NCI-H524 (cell line): ENCODE measurements at places on chromosomes 7 and 10.

GRCh38 chr10:16942381-16943078, 125.3 kb upstream of the RSU1 start:
- no peak for DNase-seq

GRCh38 chr7:12493863-12494686, 76.4 kb upstream of the SCIN start:
- DNase-seq: no peak

DNA sequence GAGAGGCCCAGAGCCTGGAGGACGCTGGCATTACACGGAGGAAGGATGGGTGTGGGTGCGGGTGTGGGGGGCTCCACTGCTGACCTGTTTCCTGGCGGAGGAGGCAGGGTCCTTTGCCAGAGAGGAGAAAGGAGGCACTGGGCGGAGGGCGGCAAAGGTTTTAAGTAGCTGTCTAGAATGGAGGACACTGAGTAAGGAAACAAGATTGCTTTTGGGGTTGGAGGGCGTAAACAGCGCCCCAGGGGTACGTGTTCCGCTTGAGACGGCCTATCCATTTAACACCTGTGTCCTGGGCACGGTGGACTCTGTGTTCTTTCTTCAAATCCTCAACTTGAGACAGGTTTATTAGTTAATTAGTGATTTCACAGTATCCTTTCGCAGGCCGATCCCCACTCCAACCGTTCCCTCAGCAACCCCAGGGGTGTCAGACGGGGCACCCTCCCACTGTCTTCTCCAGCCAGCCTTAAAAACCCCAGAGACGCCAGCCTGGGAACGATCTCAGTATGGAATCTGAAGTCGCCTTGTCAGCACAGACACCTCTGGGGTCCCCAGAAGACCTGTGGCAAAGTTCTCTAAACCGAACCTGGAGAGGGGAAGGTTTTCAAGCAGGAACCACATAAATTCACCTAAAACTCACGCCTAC, 24.8 kb downstream of the SFXN4 start:
- no peak for DNase-seq

DNA sequence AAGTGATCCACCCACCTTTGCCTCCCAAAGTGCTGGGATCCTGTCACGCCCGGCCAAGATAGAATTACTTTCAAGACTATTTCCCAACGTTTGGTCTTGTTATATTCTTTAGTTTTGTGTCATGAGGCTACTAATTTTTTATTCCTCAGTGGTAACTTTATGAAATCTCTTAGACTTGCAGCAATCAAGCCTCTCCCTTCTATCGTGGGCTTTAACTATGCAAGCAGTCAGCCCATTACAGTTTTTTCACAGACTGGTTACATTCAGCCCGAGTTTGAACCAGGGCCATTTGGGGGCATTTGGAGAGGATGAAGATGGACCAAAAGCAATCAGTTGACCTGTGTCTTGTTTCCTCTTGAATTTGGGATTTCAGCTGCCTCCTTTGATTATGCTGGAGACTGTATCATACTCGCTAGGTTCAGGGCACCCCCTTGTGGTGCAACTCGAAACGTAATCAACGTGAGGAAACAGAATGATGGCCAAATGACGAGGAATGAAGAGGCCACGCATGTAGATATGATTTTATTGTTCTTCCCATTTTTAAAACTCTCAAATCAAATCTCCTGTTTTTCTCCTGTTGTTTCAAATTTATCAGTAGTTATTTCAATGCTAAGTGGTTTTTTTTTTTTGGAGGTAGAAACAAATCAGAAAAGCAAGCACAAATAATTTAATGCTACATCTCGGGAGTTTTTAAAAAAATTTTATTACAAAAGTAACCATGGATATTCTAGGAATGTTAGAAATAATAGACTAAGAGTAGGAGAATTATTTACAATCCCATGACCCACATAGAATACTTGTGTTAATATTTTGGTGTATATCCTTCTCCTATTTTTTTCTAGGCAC, 151.6 kb downstream of the KIAA1217 start:
- peak; percentile 31 for DNase-seq

DNA sequence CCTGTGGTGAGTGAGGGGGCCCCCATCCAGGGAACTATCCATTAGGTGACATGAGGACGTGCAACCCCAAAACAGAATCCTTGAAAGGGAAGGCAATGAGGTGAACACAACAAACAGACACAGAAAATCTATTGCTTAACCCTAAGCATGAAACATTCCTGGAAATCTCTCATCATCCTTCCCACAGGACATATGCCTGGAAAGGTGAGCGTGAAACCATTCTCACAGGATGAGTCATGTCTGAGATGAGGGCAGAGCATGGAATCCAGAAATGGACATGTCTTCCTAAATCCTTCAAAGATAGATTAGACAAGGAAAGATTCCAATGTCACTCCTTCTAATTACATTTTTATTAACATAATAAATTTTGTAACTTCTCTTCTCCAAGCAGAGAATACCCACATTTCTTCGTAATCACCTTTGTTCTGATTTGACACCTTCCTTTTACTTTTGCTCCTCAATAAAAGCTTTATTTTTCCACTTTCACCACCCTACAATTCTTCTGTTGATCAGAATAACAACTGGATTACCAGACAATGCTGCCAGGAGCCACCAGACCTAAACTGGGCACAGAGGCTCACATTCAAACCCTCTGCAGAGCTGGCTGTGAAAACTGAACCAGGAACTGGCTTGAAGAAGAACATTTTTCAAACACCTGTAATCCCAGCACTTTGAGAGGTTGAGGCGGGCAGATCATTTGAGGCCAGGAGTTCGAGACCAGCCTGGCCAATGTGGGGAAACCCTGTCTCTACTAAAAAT, 67.2 kb downstream of the COBL start:
- DNase-seq: no peak

GRCh38 chr10:110841767-110842267, 29.9 kb upstream of the PDCD4 start:
- DNase-seq: no peak

DNA sequence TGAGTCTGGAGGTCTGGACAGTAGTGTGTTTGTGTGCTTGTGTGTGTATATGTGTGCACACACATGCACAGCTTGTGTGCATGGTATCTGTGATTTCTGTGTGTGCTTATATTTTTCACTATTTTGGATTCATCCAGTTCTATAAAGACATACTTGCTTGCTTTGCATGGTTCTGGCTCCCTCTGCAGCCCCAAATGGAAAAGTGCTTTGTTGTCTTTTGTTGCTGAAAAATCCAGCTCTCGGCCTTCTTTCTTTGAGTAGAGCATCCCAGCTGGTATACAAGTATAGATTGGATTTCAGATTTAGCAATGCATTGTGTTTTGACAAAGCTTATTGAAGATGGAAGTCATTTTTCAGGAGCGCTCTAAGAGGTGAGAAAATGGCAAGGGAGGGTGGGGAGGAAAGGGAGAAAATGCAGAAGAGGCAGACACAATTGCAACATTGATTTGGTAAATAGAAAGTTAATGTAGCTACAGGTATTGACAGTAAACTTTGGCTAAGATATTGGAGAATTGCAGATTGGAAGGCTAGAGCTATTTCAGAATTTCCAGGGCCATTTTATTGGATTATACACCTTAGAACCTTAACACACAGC, 333.9 kb downstream of the AUTS2 start:
- DNase-seq: peak; percentile 67

GRCh38 chr7:20218279-20218678, 1.1 kb upstream of the MACC1 start:
- no peak for DNase-seq

DNA sequence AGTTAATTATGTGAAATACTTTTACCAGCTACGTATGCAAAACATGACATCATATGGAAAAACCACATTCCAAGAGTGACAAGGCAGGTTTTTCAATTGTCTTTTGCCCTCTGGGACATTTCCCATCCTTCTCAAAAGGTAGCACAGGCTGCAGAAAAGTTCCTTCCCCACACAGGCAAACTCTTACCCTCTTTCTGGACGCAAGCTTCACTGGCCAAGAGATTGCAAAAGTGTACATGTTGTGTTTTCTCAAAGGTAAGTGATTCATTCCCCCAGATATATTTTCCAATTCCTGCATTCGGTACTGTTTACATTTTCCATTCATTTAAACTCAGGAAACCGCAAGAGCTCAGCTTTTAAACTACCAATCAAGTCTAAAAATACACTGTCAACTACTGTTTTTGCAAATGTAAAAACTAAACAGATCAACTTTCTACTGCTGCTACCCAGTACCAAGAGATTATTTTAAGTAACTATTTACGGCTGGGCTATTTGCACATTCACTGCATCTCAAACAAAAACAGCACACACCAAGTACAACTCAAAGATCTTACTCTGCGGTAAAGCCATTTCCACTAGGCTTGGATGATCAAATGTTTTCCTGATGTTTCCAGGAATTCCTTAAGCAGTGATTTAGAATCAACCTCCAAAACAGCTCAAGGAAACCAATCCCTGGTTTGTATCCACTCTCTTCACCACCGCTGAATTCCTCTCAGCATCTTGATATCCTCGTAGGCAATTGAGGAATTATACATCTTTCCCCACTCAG, 233.6 kb upstream of the CCDC6 start:
- no peak for DNase-seq
